ENCODE measurements at places on chromosomes 1 and 21.
A peak's percentile ranks its signal among the peaks of the same experiment; 100 is the strongest.

- DNase-seq, result no peak
These were observed 182.6 kb upstream of the EDN2 start for GRCh38 chr1:41666981-41667631.

DNA sequence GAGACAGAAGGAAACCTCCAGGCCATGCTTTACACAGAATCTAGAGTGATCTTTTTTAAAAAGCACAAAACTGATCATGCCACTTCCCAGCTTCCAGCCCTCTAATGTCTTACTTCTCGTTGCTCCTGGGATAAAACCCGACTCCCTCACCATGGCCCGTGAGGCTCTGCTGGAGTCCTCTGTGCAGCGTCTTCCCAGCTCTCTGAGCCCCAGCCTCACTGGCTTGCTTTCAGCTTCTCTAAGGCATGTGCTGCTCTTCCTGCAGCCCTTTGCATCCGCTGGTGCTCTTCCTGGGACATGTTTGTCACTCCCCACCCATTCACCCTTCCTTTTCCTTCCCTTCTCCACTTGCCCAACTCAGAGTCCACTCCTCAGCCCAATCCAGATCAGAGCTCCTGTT is 184.1 kb downstream of the AK5 start:
- no peak for DNase-seq

DNA sequence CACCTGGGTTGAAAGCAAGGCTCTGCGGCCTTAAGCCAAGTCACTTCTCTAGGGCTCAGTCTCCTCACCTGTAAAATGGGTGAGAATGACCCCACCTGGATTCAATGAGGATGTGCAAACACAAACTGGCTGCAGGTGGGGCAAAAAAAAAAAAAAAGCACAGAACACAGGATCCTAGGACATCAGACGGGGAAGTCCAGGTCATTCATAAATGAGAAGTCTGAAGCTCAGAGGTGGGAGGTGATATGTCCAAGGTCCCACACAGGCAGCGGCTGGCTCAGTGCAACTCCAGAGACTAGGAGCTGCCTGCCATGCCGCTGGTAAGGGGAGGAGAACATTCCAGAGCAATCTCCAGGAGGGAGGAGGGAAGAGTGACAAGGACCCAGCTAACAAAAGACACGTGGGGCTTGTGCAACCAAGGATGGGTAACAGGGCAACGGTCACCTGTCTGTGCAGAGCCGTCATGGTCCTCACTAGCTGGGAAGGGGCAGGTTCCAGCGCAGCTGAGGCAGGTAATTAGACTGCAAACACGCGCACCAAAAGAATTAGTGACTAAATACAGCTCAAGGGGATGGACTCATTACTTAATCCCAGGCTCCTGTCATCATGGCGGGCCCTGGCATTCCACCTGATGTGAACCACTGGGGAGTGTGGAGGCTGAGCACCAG is 19.5 kb downstream of the IFFO2 start:
- no peak for DNase-seq

- DNase-seq, result no peak
These were observed 18.7 kb downstream of the DYRK1A start for GRCh38 chr21:37385179-37385765.

- DNase-seq, result no peak
These were observed 13.1 kb downstream of the CDCA8 start for GRCh38 chr1:37705399-37705798.

DNA sequence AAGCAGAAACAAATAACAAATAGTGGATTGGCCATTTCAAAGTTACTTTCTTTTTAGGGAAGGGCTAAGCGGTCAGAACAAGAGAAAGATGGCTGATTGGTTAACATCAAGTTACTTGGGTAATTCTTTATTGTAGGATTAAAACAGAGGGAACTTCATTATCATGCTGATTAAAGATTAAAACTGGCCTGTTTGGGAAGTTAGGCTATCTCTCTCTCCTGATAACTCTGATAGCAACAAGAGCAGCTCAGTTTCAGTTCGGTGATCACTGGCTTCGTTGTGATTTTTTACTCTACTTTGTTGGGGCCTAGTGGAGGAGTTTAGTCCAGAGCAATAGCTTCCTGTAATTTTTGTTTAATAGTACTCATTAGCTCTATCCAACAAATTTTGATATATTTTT is 20.5 kb upstream of the COP1 start:
- no peak for DNase-seq

DNA sequence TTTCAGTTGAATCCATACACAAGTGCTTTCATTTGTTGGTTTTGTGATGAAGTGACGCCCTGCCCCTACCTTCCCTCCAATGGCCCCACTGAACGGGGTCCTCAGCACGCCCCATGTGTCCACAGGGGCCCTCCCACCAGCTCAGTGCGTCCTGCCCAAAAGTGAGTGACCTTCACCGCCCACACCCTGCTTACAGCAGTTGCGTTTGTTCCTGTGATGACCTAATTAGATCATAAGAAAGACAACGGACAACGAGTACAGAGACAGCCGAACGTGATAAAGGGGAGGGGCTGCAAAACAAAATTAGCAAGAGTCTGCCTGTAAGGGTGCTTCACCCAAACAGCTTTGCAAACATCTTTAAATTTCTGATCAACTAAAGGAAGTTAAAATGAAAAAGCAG is 38.2 kb upstream of the RIPK4 start:
- no peak for DNase-seq

DNA sequence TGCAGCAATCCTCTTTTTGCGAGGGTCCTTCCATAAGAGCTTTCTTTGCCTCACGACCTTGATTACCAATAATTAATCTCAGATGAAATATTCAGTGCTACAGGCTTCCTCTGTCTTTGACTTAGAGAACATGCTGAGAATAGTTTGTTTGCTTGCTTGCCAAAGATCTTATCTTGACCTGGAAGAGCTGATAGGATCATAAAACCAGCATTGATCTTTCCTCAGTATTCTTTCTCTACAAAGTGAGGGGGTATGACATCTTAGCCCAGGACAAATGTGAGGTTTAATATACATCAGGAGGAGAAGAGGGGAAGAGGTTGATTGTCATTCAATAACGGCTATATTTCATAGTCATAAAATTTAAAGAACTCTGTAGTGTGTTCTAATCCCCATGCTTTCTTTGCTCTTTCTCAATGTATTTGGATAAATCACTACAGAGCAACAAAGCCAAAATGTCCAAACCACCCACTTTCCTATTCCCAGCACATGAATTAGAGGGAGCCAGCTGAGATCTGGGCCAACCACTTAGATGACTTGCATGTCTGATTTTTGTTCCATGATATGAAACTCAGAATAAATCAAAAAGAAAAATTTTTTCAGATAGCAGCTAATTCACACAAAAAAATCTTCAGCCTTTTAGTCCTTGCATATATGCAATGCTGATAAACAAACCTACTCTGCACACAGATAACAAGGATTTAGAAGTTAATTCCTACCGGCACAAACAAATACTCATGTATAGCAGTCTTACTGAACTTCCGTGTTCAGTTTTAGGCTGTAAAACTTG is 50.5 kb upstream of the IPO9 start:
- DNase-seq, result no peak

DNA sequence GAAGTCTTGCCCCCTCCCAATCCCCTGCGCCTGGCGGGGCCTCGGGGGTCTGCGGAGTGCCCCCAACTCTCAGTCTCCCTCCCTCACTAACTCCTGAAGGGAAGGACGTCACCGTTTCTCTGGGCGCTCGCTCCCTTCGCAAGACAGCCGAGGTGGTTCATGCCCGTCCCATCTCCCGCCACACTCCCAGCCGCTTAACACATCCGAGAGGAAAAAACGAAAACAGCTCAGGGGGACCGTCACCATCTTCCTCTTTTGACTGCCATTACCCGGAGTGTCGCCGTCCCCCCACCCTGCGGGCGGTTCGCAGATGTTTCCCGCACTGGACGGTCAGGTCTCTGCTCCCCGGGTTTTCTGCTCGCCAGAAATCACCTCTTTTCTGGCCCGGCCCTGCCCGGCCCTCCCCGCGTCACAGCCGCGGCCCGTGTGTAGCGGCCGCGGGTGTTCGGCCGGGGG is 532 bp downstream of the ERO1B start:
- peak; percentile 58 for DNase-seq
